Activated CD4-positive, alpha-beta memory T cell treated with anti-CD3 and anti-CD28 coated beads, Interleukin-2, amount 10 ng/mL, durations not matched to agents 7 days and 5 days (primary cell): ENCODE measurements at places on chromosomes 4 and X.

DNA sequence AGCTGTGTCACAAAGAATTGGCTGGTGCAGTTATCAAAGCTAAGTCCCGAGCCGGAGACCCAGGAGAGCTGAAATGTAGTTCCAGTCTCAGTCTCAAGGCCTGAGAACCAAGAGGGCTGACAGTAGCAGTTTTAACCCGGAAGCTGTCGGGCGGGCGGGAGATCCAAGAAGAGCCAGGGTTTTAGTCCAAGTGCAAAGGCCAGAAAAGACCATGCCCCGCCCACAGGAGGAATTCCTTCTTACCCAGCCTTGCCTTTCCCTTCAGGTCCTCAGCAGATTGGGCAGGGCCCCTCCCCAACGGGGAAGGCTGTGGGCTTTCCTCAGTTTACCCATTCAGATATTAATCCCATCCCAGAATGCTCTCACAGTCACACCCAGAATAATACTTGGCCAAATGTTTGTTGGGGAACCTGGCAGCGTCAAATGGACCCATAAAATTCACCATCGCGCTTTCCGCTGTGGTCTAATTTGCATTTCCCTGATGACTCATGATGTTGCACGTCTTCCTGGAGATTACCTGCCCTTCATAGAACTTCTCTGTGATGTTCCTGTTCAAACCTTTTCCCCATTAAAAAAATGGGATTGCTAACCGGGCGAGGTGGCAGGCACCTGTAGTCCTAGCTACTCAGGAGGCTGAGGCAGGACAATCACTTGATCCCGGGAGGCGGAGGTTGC, 16.2 kb downstream of the MAEA start:
- H3K4me1 ChIP-seq = peaks cover 69% of the 10 kb centered on the region
- peak; percentile 68 for DNase-seq
- H3K27me3 ChIP-seq = no peaks in the 10 kb centered on the region
- H3K27ac ChIP-seq = peak overlapping the region; percentile 84
- H3K4me3 ChIP-seq = peak overlapping the region; percentile 16

- no peaks in the 10 kb centered on the region for H3K36me3 ChIP-seq
- H3K27ac ChIP-seq = no peak overlapping the region
- no peak overlapping the region for H3K4me3 ChIP-seq
- DNase-seq = no peak
- no peaks in the 10 kb centered on the region for H3K4me1 ChIP-seq
- no peaks in the 10 kb centered on the region for H3K27me3 ChIP-seq
These were observed 500.2 kb downstream of the IDS start for GRCh38 chrX:149004936-149005335.

DNA sequence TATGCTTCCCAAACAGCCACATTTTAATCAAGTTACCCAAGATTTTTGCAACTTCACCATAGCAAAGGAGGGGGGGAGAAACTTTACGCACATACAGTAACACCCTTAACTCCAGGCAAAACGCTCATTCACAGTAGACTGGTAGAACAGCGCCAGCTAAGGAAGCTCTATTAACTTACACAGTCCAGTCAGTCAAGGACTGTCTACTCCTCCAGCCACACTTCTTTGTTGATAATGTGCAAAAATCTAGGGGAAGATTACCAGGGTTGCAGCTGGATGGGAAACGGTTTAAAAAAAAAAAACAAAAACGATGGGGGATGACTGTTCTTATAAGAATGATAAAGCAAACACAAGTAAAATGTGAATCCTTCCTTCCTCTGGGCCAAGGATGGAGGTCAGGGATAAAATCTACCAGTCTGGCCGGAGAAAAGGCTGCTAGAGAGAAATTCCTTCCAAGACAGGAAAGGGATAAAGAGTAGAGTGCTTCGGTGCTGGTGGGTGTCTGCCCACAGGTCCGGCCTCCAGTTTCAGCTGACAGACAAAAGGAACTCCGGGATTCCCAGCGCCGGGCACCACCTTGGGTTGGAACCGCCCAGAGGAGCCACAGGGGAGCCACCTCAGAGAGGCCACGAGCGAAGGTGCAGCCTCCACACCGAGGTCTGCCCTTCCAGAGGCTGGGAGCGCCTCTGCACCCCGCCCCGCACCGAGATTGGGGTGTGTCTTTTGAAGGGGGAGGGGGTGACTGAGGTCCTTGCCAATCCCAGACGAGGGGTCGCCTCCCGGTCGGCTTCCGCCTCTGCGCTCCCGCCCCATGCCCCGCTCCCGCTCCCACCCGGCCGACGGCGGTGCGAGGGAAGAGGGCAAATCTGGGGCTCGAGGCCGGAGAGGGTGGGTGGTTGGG, 811 bp downstream of the ANKRD50 start:
- no peak overlapping the region for H3K27ac ChIP-seq
- no peak overlapping the region for H3K4me3 ChIP-seq
- H3K27me3 ChIP-seq = peaks cover 18% of the 10 kb centered on the region
- peaks cover 6% of the 10 kb centered on the region for H3K4me1 ChIP-seq

GRCh38 chrX:50075630-50076339, 125.0 kb downstream of the AKAP4 start:
- no peak overlapping the region for H3K4me3 ChIP-seq
- H3K27ac ChIP-seq = no peak overlapping the region
- no peaks in the 10 kb centered on the region for H3K36me3 ChIP-seq
- DNase-seq = no peak
- H3K27me3 ChIP-seq = no peaks in the 10 kb centered on the region

GRCh38 chr4:21858971-21859370, 89.6 kb downstream of the KCNIP4 start:
- H3K36me3 ChIP-seq = no peaks in the 10 kb centered on the region
- no peaks in the 10 kb centered on the region for H3K4me1 ChIP-seq
- no peaks in the 10 kb centered on the region for H3K27me3 ChIP-seq
- H3K4me3 ChIP-seq = no peak overlapping the region
- no peak overlapping the region for H3K27ac ChIP-seq

DNA sequence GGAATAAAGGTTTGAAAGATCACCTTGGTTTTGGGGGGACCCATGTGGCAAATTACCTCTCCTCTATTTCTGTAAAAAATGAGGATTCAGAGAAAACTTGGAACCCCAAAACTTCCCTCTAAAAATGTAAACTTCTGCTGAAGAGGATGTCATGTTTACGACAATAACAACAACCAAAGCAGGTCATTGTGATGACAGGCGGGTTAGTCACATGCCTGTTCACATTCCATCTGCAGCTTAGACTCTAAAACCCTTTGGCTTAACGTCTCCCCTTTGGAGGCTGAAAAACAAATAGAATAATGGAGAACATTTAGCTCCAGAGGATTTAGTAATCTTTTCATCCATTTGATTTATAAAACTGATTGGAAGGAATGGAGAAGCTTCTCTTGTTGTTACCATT, 75.0 kb upstream of the FAM9C start:
- H3K27ac ChIP-seq = no peak overlapping the region
- no peaks in the 10 kb centered on the region for H3K27me3 ChIP-seq
- no peak for DNase-seq
- peaks cover 21% of the 10 kb centered on the region for H3K36me3 ChIP-seq
- no peak overlapping the region for H3K4me3 ChIP-seq

- no peaks in the 10 kb centered on the region for H3K36me3 ChIP-seq
- no peak overlapping the region for H3K4me3 ChIP-seq
- H3K27ac ChIP-seq = no peak overlapping the region
- no peak for DNase-seq
- no peaks in the 10 kb centered on the region for H3K27me3 ChIP-seq
- H3K4me1 ChIP-seq = peaks cover 2% of the 10 kb centered on the region
These were observed 21.6 kb downstream of the PNMA6E start for GRCh38 chrX:153379508-153379907.

GRCh38 chr4:33104273-33104672, 2384.1 kb downstream of the PCDH7 start:
- no peak for DNase-seq
- H3K4me1 ChIP-seq = no peaks in the 10 kb centered on the region
- H3K4me3 ChIP-seq = no peak overlapping the region
- H3K27ac ChIP-seq = no peak overlapping the region
- H3K36me3 ChIP-seq = no peaks in the 10 kb centered on the region

- no peaks in the 10 kb centered on the region for H3K36me3 ChIP-seq
- no peak overlapping the region for H3K4me3 ChIP-seq
These were observed 26.4 kb upstream of the MED14 start for GRCh38 chrX:40761762-40762161.

- H3K27me3 ChIP-seq = peaks cover 10% of the 10 kb centered on the region
- H3K27ac ChIP-seq = no peak overlapping the region
- peaks cover 23% of the 10 kb centered on the region for H3K4me1 ChIP-seq
- H3K4me3 ChIP-seq = no peak overlapping the region
These were observed 10.2 kb upstream of the STBD1 start for GRCh38 chr4:76296286-76296820.

DNA sequence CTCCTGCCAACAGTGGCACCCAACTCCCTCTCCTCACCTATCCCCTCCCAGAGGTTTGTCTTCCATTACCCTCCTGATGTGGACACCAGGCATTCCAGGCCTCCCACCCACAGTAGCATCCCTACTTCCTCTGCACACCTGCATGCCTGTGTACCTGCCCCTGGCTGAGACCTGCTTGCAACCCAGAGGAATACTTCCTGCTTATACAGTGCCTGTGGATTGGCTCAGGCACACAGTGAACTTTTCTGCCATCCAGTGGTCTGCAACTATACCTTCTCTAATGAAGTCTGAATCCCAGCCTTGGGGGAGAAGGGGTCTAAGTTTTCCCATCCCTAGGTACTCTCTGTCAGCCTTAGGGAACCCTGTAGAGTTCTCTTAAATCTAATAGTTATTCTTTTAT, 169.9 kb downstream of the IQCM start:
- no peaks in the 10 kb centered on the region for H3K27me3 ChIP-seq
- H3K4me3 ChIP-seq = no peak overlapping the region
- H3K4me1 ChIP-seq = no peaks in the 10 kb centered on the region
- no peak overlapping the region for H3K27ac ChIP-seq

- no peak overlapping the region for H3K4me3 ChIP-seq
- peaks cover 2% of the 10 kb centered on the region for H3K4me1 ChIP-seq
- no peaks in the 10 kb centered on the region for H3K36me3 ChIP-seq
- DNase-seq = no peak
These were observed 221.3 kb downstream of the STIM2 start for GRCh38 chr4:27081675-27082586.

DNA sequence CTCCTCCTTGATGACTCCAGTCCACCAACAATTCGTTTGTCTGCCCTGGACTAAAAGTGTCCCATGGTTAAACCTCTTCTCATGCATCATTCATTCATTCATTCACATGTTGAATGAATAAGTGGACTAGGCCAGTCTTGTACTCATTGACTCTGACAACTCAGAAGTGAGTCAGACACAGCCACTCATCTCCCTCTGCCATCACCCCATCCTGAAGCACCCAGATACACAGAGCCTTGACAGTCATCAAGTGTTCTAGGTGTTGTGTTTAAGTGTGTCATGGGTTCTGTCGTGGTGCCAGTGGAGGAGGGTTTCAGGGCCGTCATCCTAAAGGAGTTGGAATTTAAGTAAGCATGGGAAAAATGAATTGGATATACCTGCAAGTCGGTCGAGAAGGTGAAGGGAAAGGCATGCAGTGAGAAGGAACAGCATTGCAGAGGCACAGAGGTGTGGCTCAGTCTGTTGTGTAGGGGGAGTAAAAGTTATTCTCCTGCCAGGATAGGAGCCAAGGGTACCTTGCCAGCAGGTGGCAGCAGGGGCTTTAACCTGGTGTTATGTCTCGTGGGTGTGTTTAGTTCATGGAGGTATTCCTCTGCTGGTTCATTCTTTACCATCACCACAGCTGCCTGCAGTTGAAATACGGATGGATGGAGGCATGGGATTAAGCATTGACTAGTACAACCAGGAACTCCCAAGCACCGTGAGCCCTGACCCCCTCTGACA, 18.3 kb downstream of the MAGED2 start:
- no peaks in the 10 kb centered on the region for H3K27me3 ChIP-seq
- H3K36me3 ChIP-seq = no peaks in the 10 kb centered on the region
- no peak for DNase-seq
- no peak overlapping the region for H3K27ac ChIP-seq
- H3K4me1 ChIP-seq = no peaks in the 10 kb centered on the region
- H3K4me3 ChIP-seq = no peak overlapping the region

DNA sequence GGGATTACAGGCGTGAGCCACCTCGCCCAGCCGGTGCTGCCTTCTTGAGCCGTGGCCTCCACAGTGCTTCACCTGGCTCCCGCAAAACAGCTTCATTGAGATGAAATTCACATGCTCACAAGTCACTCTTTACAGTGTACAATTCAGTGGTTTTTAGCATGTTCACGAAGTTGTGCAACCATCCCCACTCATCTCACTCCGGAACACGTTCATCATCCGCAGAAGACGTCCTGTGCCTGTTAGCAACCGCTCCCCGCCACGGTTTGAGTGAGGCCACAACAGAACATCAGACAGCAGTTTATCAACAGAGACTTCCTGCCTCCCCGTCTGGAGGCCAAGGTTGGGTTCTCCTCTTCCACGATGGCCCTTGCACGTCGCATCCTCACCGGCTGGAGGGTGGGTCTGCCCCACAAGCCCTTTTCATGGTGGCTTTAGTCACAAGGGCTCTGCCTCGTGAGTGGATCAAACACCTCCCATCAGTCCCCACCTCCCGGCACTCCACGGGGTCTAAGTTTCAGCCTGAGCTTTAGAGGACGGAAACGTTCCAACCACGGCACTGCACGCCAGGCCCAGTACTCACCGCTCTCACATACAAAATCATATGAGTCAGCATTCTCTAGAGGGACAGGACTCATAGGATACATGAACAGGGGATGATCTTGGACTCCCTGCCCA, 29.6 kb upstream of the SPON2 start:
- peak overlapping the region; percentile 99 for H3K27ac ChIP-seq
- no peaks in the 10 kb centered on the region for H3K27me3 ChIP-seq
- peaks cover 14% of the 10 kb centered on the region for H3K36me3 ChIP-seq
- H3K4me3 ChIP-seq = peak overlapping the region; percentile 79
- DNase-seq = peak; percentile 89
- peaks cover 56% of the 10 kb centered on the region for H3K4me1 ChIP-seq

DNA sequence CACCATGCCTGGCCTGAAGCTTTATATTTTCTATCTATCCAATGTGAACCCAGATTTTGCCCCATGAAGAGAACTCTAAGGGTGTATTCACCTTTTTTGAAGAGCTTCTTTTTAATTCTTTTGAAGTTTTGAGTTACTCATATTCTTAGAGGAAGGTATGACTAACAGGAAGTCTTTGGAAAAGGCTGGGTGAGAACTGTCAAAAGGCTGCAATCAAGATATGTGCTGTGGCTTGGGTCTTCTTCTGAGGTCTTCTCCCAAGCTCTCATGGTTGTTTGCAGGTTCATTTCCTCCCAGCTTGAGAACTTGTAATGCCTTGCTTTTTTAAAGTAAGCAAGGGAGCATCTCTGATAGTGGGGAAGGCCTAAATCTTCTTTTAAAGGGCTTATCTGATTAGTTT, 3.1 kb upstream of the C4orf17 start:
- H3K27ac ChIP-seq = peak overlapping the region; percentile 66
- H3K27me3 ChIP-seq = no peaks in the 10 kb centered on the region
- H3K4me3 ChIP-seq = no peak overlapping the region
- H3K36me3 ChIP-seq = no peaks in the 10 kb centered on the region
- H3K4me1 ChIP-seq = peaks cover 27% of the 10 kb centered on the region
- peak; percentile 42 for DNase-seq

DNA sequence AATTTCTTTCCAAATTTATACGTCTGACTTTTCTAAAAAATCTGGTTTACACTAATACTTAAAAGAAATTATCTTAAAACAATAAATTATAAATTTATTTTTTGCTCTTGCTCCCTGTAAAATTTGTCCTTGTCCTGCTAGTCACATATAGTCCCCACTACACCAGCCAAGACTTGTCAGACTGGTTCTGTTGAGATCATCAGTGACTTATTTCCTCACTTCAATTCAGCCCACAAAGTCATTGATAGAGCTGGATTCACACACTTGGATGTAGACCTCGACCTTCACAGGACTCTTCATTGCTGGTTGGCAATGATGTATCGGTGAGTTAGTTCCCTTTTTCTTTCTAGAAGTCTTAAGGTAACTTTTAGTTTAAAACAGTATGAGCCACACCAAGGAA, at the start of gene TMPRSS11E:
TMPRSS11E (plus strand) TSS at position 263 of the 400 bp plus-strand sequence; CDS start at position 313, 50 bp downstream.
- peaks cover 21% of the 10 kb centered on the region for H3K4me1 ChIP-seq
- peaks cover 5% of the 10 kb centered on the region for H3K27me3 ChIP-seq
